IMR-90 (cell line): ENCODE measurements at places on chromosomes 1 and 21. TPM values are rescaled to one million over a fixed set of nuclear protein-coding genes. Genes with fewer than 3 reads are reported as not detected.

Gene FOXO6
- not detected in 2 replicates for polyA plus RNA-seq

DNA sequence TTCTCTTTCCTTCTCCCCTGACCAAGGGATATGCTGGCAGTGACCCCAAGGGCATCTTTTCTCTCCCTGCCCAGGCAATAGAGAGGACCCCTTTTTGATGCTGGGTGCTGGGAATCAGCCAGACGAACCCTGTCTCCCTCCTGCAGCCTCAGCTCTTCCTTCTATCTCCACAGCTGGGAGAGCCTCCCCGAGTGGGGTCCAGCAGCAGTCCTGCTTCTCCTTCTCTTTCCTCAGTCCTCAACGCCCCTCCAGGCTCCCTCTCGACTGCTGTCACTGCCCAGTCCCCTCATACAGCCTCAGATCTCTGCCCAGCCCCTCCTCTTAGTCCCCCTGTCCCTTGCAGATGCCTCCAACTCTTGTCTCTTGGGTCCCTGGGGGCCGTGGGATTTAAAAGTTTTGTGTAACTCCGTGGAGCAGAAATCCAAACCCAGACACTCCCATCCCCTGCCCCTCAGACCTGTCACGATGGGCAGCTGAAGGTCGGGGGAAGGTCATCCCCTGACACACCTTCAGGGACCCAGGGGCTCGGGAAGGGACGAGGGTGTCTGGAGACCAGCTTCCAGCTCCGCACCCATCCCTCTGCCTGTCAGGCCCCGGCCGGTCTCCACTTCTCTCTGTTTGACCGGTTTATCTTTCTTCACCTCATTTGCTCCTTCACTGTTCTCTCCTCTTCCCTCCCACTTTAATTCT, 5.8 kb upstream of the ETV3L start:
- no peaks in the 10 kb centered on the region for H3K27me3 ChIP-seq
- H3K36me3 ChIP-seq, result no peaks in the 10 kb centered on the region

DNA sequence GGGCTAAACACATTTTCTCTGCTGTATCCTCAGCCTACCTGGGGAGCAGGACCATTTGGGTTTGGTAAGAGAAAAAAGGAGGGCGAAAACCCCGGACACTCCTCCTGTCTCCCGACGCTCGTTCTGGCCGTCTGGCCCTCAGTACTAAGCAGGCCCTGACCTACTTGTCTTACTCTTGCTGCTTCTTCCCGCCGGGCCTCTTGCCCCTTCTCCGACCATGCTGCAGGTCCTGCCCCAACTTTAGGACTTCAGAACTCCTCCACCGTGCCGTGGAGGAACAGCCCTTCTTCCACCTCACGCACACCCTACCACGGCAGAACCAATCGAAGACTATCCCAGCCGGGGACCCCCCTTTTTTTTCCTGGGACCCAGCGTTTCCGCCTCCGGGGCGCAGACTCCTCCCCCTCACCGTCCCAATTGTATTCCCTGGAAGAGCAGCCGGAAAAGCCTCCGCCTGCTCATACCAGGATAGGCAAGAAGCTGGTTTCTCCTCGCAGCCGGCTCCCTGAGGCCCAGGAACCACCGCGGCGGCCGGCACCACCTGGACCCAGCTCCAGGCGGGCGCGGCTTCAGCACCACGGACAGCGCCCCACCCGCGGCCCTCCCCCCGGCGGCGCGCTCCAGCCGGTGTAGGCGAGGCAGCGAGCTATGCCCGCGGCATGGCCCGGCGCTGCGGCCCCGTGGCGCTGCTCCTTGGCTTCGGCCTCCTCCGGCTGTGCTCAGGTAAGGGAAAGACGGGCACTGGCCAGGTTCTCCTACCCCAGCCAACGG, at the start of gene CHRNB2:
TSS of gene CHRNB2 (plus strand) at position 393 of the 771 bp plus-strand sequence. CDS start at position 660, 267 bp downstream.
- H3K4me1 ChIP-seq, result no peaks in the 10 kb centered on the region
- peaks cover 42% of the 10 kb centered on the region for H3K27me3 ChIP-seq
- H3K27ac ChIP-seq, result no peak within 1 kb of the TSS

DNA sequence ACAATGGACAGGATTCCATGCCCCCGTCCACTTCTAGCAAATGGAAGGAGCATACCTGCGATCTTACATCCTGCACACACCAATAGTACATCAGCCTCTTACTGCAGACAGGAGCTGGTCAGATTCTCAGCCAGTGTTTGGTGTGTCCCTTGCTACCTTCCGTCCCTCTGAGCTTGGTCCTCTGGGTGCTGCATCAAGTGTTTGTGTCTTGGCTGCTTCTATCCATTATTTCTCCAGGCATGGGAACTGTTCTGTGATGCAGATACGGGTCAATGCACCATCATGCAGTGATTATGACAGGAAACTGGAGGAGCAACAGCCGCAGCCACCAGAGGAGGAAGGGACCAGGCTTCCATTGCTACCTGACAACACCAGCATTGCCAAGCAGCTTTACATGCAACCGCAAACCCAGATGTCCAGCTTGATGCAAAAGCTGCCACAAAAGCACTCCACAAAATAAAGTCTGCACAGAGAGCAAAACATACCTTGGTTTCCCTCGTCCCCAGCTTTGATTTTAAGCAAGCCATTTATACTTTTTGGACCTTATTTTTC, 21.9 kb upstream of the OVAAL start:
- peaks cover 4% of the 10 kb centered on the region for H3K4me1 ChIP-seq
- H3K4me3 ChIP-seq, result no peak overlapping the region
- H3K36me3 ChIP-seq, result no peaks in the 10 kb centered on the region
- H3K27ac ChIP-seq, result no peak overlapping the region
- 0 out of 2 replicates have a peak, but pooled peaks cover 2% of the 10 kb centered on the region for H3K27me3 ChIP-seq

GRCh38 chr1:46256523-46256922, 9.0 kb downstream of the RAD54L start:
- H3K36me3 ChIP-seq, result peaks cover 6% of the 10 kb centered on the region
- H3K4me3 ChIP-seq, result no peak overlapping the region
- no peaks in the 10 kb centered on the region for H3K27me3 ChIP-seq
- DNase-seq, result no peak
- no peak overlapping the region for H3K27ac ChIP-seq

Gene FAM43B
- 0.05 and 0.09 TPM in 2 replicates for polyA plus RNA-seq

Gene MOB3C
- 8.3 and 9.0 TPM in 2 replicates for polyA plus RNA-seq

- peak overlapping the region; percentile 46 for H3K4me3 ChIP-seq
- H3K27me3 ChIP-seq, result peaks cover 8% of the 10 kb centered on the region; the same call in 1 of the 2 replicates
- H3K36me3 ChIP-seq, result no peaks in the 10 kb centered on the region
- H3K4me1 ChIP-seq, result no peaks in the 10 kb centered on the region
Measured at GRCh38 chr21:42495765-42496119, 282 bp downstream of the RSPH1 start.

DNA sequence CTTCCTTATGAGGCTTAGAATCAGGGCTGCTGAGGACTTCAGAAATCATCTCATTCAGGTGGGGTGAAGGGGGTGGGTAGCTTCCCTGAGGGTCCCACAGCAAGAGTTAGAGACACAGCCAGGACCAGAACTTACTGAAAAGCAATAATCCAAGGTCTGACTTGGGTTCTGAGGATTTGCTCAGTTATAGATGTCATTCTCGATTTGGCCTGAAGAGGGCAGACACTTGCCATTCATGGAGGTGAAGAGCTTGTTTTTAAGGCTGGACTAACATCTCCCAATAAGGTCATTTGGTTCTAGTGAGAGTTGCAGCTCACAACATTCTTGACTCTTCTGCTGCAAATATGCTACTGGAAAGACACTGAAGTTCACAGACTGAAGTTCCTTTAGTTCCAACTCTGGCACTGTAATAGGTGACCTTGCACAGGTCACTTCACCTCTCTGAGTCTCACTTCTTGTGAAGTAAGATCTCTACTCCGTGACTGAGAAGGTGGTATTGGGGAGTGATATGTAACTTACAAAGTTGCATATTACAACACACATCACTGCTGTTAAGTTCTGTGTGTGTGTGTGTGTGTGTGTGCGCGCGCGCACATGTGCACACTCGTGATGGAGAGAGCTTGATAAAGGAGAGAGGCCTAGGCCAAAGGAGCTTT, 69.8 kb upstream of the DIRAS3 start:
- peak; percentile 85 for DNase-seq
- no peaks in the 10 kb centered on the region for H3K27me3 ChIP-seq
- no peak overlapping the region for H3K27ac ChIP-seq
- peaks cover 24% of the 10 kb centered on the region for H3K36me3 ChIP-seq
- no peak overlapping the region for H3K4me3 ChIP-seq

Gene ADAMTS5
- polyA plus RNA-seq, result 0.46 and 0.58 TPM in 2 replicates

Gene GLUL
- polyA plus RNA-seq, result 131 and 149 TPM in 2 replicates

DNA sequence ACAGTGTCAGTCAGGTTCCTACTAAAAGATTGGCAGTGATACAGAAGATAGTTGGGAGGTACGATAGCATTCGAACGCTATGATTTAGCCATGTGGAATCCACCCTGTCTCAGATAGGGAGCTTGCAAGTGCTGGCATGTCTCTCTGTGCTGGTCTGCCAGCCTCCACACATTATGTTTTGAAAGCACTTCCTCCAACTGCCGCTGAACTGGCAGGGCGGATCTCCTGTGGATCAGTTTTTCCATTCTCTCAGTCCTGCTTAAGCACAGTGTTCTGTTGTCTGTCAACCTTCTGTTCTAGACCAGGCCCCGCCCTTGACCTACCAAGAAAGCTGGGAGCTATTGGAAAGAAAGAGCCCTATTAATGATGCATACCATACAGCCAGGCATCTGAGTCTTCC, 65.5 kb upstream of the PALMD start:
- H3K27ac ChIP-seq, result no peak overlapping the region
- H3K4me1 ChIP-seq, result 0 out of 2 replicates have a peak, but pooled peaks cover 2% of the 10 kb centered on the region
- H3K4me3 ChIP-seq, result no peak overlapping the region
- no peaks in the 10 kb centered on the region for H3K27me3 ChIP-seq
- H3K36me3 ChIP-seq, result no peaks in the 10 kb centered on the region

DNA sequence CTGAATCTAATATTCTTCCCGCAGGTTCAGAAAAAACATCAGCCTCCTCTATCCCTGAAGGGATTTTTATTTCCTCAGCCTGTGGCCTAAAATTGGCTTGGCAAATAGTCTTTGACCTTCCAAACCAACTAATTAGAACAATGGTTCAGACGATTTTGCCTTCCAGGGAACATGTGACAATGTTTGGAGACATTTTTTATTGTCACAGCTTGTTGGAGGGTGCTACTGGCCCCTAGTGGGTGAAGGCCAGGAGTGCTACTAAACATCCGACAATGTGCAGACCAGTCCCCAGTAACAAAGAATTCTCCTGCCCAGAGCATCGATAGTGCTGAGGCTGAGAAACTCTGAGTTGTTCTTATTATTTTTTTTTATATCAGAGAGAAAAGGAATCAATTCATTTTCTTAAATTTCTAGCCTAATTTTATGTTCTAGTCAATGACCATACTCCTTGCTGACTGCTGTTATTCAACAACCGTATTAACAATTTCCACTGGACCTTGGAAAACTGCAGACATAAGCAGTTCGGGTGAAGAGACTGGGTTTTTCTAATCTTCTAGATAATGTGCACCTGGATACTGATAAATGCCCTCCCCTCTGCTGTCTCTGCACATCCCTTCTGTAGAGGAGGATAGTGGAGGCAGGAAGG, 280.7 kb downstream of the LMX1A start:
- H3K4me3 ChIP-seq, result no peak overlapping the region
- H3K27ac ChIP-seq, result no peak overlapping the region
- H3K27me3 ChIP-seq, result no peaks in the 10 kb centered on the region; the same call in 1 of the 2 replicates
- no peaks in the 10 kb centered on the region for H3K4me1 ChIP-seq

Gene MANEAL
- polyA plus RNA-seq, result 0.46 and 0.55 TPM in 2 replicates

GRCh38 chr21:45363921-45364467, 41.0 kb upstream of the COL18A1 start:
- no peak overlapping the region for H3K4me3 ChIP-seq
- H3K4me1 ChIP-seq, result peaks cover 38% of the 10 kb centered on the region
- peak; percentile 99 for DNase-seq
- no peaks in the 10 kb centered on the region for H3K36me3 ChIP-seq
- no peaks in the 10 kb centered on the region for H3K27me3 ChIP-seq
- H3K27ac ChIP-seq, result peak overlapping the region; percentile 97

Gene CFHR5
- not detected in 2 replicates for polyA plus RNA-seq

GRCh38 chr1:220274251-220274855, 2.1 kb upstream of the RAB3GAP2 start:
- H3K36me3 ChIP-seq, result no peaks in the 10 kb centered on the region
- DNase-seq, result peak; percentile 48
- peaks cover 8% of the 10 kb centered on the region for H3K4me1 ChIP-seq
- no peak overlapping the region for H3K27ac ChIP-seq

Gene KLHDC7A
- polyA plus RNA-seq, result not detected in 2 replicates

DNA sequence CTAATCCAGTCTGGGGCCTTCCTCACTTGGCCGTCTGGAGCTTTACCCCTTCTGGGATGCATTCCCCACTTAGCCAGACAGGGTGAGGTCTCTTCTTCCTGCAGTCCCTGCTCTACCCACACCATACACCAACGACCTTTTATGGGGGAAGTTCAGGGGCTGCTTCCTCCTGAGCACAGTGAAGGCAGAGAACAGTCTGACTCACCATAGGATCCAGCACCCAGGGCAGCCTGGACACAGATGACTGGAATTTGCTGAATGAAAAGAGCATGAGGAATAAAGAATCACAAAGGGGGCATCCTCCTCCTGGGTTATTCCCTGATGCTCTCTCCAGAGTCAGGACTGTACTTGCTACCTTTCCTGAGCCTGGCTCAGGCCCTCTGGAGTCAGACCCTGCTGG, 4.6 kb upstream of the FOXE3 start:
- H3K4me1 ChIP-seq, result peaks cover 23% of the 10 kb centered on the region
- DNase-seq, result peak; percentile 61
- no peak overlapping the region for H3K27ac ChIP-seq
- peaks cover 19% of the 10 kb centered on the region; the same call in 1 of the 2 replicates for H3K27me3 ChIP-seq
- H3K4me3 ChIP-seq, result no peak overlapping the region

Gene VANGL1
- polyA plus RNA-seq, result 6.7 and 7.5 TPM in 2 replicates

DNA sequence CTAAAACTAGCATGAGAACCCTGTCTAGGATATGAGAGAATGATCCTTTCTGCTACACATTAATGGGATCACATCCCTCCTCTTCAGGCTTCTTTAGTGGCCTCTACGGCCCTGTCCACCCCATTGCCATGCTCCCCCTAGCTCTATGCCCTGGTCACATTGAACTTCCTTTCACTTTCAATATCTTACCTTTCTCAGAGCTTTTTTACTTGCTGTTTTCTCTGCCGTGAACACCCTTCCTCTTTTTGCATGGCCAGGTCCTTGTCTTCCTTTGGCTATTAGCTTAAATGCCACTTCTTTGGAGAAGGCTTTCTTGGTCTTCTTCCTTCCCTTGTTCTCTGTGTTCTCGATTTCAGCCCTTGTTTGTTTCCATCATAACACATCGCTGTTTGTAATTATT, 97.4 kb downstream of the GIPC2 start:
- no peaks in the 10 kb centered on the region for H3K27me3 ChIP-seq
- peak overlapping the region; percentile 7; the same call in 1 of the 2 replicates for H3K4me3 ChIP-seq
- H3K36me3 ChIP-seq, result no peaks in the 10 kb centered on the region
- H3K27ac ChIP-seq, result no peak overlapping the region

Gene GPR89B
- polyA plus RNA-seq, result 7.1 and 9.4 TPM in 2 replicates

Gene SMCP
- not detected in 2 replicates for polyA plus RNA-seq
